ENCODE measurements at places on chromosomes 2 and 18.

DNA sequence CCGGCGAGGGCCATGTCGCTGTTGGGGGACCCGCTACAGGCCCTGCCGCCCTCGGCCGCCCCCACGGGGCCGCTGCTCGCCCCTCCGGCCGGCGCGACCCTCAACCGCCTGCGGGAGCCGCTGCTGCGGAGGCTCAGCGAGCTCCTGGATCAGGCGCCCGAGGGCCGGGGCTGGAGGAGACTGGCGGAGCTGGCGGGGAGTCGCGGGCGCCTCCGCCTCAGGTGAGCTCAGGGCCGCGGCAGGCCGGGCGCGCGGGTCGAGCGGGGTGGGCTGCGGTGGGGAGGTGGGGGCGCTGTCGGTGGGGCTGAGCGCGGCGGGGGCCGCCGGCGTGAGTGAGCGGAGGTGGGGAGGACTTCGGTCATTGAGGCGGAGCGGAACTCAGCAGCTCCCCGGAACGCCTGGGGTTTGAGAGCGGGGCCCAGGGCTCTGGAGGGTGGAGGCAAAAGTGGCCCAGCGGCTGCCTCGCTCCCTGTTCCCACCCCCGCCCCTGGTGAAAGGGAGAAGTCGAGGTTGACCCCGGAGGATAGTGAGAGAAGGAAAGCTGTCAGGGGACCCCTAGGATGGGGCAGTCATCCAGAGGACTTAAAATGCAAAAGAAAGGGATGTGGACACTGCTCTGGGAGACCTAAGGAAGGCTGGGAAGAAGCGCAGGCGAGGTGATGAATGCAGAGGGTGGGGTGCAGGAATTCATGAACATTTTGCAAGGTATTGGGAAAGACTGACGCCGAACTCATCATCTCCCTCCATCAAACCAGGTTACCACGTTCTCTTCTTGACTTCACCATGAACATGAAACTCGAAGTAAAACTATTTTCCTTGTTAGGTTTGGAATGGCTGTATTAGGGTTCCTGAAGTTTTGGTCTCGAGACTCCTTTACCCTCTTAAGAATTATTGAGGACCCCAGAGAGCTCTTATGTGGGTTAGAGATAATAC is 633 bp downstream of the MALT1 start:
- no peak for DNase-seq

- DNase-seq, result no peak
These were observed 370.4 kb downstream of the SUCLG1 start for GRCh38 chr2:84088656-84089055.

DNA sequence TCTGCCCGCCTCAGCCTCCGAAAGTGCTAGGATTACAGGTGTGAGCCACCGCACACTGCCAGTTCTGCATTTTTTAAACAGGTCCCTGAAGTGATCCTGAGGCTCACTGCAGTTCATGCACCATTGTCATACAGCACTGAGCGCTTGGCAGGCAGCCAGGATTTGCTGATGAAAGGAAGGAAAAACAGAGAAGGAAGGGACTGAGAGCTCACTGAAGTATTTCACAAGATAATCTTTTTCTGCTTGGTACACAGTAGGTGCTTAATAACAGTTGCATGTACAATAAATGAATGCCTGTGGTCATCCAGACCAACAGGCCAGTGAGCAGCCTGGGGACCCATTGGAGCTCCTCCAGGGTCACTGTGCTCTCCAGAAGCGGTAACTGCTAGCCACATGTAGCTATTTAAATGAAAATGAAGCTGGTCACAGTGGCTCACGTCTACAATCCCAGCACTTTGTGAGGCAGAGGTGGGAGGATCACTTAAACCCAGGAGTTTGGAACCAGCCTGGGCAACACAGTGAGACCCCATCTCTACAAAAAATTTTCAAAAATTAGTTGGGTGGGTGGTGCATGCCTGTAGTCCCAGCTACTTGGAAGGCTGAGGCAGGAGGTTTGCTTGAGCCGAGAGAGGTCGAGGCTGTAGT is 33.1 kb upstream of the SMAD7 start:
- DNase-seq, result no peak

- DNase-seq, result no peak
These were observed 232.7 kb upstream of the COPS8 start for GRCh38 chr2:236852977-236853374.

DNA sequence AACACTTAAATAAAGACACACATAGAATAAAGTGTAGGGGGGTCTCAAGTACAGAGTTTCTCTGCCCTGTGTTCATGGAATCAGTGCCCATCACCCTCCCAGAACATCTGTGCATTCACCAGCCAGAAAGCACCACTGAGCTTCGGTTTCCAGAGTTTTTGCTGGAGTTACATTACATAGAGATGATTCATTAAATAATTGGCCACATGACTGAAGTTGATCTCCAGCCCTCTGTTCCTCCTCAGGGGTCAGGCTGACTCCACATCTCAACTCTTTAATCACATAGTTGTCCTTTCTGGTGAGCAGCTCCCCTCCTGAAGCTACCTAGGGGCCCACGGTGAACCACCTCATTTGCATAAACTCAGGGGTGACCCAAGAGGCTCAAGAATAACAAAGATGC is 129.8 kb downstream of the METTL4 start:
- DNase-seq, result no peak

GRCh38 chr2:172864182-172864581 is 128.5 kb downstream of the RAPGEF4 start:
- DNase-seq, result peak; percentile 43

GRCh38 chr2:70356941-70357683 is 55.2 kb upstream of the FAM136A start:
- no peak for DNase-seq

DNA sequence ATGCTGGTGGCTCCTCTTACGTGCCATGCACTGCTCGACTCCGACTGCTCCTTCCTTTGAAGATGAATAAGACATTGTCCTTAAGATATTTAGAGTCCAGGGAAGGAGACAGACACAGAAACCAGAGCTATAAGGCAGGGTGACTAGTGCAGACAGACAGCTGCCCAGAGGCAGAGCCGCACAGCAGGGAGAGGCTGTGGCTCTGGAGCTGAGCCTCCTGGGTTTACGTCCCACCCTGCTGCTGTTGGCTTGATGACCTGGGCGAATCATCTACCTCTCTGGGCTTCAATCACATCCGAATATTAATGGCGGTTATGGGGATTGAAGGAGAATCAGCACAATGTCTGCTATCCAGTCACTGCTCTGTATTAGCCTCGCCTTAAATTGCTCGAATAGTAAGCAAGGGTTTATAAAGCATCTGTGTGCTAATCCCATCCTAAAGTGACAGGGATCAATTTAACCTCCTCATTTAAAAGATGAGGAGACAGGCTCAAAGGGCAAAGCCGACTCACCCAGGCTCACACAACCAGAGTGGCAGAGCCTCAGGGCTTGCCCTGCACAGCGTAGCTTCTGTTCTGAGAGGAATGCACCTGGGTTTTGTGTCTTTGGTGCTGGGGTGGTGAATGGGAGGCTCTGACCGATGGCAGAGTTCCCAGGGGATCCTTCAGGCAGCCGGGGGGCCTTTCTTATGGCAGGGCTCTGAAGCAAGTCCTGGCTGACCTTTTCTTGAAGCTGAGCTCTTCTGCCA is 284.1 kb downstream of the MYCN start:
- DNase-seq, result no peak
